ENCODE measurements at places on chromosomes 4 and X.

DNA sequence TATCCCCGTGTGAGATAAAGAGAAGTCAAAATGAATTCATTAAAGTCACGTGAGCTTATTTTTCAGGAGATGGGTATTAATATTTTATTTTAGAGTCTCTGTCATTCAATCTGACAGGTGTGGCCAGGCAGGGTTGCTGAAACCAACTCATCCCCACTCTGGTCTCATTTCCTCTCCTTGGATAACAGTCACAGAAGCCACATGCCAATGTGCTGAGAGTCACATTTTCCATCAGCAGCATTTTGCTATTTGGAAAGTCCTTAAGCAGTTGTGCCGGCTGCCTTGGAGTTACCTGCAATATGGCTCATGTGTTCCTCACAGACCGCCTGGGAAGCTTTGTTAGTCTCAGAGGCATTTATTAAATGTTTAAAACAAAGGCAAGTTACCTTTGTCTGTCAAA, 302.3 kb downstream of the DCHS2 start:
- no peak for DNase-seq

- no peak for DNase-seq
Measured at GRCh38 chr4:47661741-47662140, 176.1 kb downstream of the CORIN start.

DNA sequence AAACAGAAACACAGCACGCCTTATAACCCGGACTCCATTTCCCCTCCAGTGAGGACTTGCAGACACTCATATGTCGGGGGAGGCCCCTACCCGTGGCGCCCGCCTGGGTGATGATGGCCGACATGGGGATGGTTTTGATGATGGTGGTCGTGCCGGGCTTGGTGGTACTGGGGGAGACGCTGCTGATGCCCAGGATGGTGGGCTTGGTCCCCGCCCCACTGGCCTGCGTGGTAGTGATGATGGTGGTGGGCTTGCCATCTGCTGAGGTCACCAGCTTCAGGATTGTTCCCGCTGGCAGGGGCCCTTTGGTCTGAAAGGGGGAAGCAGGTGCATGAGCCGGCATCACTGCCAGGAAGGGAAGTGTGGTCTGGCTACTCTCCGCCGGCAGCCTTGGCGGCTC, 12.8 kb upstream of the RENBP start:
- DNase-seq = no peak

DNA sequence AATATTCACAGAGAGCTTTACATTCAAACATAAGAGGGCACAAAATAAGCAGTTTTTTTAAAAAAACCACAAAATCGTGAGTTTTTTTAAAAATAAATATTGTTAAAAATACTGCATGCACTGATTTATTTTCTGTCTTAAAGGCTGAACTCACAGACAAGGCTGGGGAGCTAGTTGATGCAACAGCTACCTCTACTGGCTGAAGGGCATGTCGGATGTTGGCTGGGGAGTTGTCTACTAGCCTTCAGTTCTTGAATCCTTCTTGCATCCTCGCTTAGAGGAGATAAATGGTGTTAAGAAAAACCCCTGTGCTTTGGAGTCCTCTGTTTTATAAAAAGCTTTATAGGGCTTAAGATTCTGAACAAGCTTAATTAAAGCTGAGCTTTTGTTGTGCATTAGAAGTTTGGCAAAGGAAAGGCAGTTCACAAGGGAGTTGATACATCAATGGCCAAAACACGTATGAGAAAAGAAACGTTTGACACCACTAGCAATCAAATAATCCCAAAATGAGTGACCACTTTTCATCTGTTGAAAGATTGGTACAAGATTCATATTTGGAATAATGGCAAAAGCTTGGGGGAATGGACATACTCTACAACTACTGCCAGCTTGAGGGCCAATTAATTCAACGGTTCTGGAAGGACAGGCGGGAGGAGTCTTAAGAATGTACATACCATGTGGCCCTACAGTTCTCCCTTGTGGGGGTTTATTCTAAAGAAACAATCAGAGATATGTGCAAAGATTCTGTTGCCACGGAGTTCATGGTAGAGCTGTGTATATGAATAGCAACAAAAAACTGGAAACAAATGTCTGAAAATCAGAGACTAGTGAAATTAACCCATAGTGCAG, 94.7 kb downstream of the SEL1L3 start:
- peak; percentile 30 for DNase-seq

- DNase-seq = no peak
Measured at GRCh38 chr4:20641976-20642375, 58.3 kb upstream of the PACRGL start.

DNA sequence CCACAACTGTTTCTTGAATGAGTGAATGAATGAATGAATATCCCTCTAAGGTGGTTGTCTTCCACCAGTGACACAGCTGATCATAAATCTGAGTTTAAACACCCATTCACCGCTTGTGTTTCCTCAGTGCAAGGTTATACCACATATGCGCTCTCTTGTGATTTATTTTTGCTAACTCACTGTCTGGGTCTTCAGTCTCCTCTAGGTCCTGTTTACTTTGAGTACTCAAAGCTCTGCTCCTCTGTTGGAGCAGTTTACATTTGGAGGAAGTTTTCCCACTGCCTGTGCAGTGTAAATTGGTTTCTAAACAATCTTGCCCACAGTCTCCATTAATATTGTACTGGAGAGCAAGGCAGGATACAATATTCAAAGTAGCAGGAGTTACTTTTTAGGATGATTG, 212.6 kb upstream of the JADE1 start:
- DNase-seq = no peak

DNA sequence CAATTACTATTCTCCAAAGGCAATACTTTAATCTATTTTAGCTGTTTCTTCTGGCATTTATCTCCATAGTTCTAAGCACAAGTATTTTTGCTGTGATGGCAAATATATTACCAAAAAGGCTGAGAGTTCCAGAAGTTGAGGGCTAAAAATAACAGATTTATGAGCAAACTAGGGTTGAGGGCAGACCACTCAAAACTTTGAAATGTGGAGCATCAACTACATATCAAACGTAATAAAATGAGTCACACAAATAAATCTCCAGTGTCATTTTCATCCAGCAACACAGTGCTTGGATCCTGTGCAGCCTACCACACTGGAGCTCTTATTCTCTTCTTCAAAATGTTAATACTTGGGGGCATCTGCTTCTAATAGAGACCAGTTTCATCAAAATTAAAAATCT, 163.9 kb downstream of the HS3ST1 start:
- no peak for DNase-seq
